Foreskin fibroblast (primary cell): ENCODE measurements at places on chromosomes 5 and 9.

DNA sequence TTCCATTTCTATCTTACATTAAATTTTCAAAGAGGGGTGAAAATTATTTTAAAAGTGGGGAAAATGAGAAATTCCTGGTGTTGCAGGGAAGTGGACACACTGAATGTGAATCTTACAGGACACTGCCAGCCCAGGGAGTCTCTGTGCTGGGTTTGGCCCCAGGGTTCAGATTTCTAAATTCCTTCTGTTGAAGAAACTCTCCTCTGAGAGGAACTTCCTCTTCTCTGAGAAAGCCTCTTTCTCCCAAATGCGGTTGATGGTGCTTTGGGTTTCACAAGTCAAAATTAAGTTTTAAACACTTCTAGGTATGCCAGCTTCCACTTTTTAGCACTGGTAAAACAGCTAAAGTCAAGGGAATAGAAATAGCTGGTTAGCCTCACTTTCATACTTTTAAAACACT lies 317.9 kb upstream of the ITGA1 start:
- no peak for DNase-seq

DNA sequence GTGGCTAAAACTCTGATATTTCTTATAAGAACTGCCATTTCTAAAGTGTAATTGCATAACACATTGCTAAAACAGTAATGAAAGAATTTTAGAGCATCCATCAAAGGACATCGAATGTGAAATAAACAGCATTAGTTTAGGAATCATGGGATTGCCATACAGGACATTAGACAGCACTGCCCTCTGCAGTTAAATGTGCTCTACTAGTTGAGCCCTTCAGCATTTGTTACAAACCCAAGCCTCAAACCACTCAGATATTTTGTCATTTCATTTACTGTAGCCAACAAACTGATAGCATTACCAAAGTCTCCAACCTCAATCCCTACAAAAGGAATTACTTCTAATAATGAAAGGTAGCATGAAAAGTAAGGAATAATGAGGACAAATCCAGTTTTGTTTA lies 116.8 kb upstream of the COX7C start:
- no peak for DNase-seq

- DNase-seq = peak; percentile 5
These were observed 150.3 kb downstream of the CDH18 start for GRCh38 chr5:19837536-19838174.

- no peak for DNase-seq
These were observed 4.8 kb downstream of the ZBED3 start for GRCh38 chr5:77082280-77082679.

DNA sequence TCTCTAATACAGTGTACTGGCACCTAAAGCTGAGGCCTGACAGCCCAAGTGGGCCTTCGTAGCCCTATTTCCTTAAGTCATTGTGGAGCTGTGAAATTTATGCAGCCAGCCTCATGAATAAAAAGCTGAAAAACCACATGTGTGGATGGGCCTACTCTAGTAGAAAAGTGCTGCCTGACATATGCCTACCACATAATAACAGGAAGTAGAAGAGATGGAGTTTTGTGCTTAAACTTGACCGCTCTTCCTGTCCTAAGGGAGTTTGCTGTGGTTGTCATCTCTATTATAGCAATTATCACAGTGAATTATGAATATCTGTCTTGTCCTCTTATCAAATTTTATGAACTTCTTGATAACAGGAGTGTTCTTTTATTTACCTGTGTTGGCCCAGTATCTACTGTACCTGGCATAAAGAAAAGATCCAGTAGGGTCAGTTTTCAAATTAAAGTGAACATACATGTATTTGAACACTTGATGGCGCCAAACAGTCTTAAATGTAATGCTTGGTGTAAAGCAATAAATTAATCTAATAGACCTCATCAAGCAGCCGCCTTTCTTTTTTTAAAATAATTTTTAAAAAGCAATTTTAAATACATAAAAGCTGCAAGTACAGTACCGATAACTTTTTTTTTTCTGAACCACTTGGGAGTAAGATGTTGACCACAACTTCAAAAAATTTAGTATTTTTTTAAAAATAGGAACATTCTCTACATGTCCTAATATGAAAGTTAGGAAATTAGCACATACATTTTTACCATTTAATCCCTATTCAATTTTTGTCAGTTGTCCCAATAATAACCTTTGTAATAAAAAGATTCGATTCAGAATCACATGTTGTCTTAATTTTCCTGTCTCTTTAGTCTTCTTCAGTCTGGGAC lies 51.0 kb downstream of the FKTN start:
- peak; percentile 4 for DNase-seq

DNA sequence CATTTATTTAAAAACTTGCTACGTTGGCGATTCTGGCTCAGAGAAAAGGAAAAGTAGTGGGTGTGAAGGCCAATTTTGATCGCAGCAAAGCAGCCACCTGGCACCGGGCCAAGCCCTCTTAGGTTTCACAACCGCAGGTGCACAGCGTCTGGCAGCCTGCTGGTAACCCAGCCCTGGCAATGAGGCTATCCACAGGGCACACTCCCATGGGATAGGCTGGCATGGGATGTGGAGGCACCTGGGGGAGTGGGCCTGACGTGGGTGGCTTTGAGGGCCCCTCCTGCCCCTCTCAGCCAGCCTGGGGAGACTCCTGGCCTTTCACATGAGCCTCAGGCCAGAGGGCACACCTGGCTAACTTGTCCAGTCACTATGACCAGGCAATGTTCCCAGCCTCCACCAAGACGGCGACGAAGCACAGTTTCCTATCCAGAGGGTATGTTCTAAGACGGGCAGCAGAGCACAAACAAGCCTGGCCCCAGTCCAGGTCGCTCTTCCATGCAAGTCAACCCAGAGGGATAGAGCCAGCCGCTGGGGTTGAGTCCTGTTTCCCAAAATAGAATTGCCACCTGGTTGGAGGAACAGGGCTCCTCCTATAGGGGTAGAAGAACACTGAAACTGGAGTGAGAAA lies 19.0 kb downstream of the CMBL start:
- no peak for DNase-seq

GRCh38 chr9:133729617-133730281 lies 8.4 kb downstream of the SARDH start:
- no peak for DNase-seq

GRCh38 chr5:75723378-75723777 lies 6.1 kb upstream of the POC5 start:
- no peak for DNase-seq

DNA sequence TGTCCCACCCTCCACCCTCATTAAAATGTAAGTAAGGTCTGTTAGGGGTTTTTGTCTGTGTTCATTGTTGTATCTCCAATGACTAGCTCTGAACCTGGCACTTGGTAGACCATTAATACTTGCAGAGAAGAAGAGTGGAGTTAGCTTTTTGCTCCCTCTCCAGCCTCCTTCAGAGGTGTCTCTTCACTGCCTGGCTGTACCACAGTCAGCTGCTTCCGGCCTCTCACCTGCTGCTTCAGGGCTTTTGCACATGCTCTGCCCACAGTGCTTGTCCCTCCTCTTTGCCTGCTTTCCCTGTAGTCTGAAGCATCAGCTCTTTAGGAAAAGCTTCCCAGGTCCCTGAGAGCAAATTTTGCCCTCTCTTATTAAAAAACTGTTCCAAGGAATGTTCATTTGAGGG lies 83.6 kb downstream of the SNX24 start:
- DNase-seq = no peak

- no peak for DNase-seq
These were observed 15.9 kb upstream of the JAK2 start for GRCh38 chr9:4969130-4969529.

GRCh38 chr5:16930496-16930895 lies 5.6 kb downstream of the MYO10 start:
- no peak for DNase-seq

- DNase-seq = peak; percentile 13
These were observed 37.3 kb downstream of the PBX3 start for GRCh38 chr9:125784286-125785049.

GRCh38 chr9:89541798-89542197 lies 43.9 kb upstream of the SEMA4D start:
- no peak for DNase-seq

GRCh38 chr9:17065062-17065461 lies 69.8 kb upstream of the CNTLN start:
- DNase-seq = peak; percentile 22

- DNase-seq = no peak
These were observed 33.6 kb downstream of the SEC61B start for GRCh38 chr9:99255651-99256050.

- DNase-seq = peak; percentile 23
These were observed 341.0 kb downstream of the EBF1 start for GRCh38 chr5:158758675-158759074.

GRCh38 chr5:115815006-115815692 lies 1.3 kb downstream of the CDO1 start:
- peak; percentile 35 for DNase-seq

DNA sequence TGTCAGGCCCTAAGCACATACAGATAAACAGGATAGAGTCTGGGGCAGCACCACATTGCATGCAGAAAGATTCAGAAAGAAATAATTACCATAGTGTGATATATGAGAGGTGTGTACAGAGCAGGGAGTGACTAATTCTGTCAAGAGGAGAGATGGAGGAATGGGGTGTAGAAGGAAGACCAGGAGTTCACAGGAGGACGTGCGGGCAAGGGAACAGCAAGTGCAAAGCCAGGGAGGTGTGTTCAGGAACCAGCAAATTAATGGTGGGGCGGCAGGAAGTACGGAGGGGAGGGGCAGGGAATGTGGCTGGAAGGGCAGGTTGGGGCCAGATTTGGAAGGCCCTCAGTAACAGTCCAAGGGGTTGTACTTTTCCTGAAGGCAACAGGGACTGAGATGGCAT lies 17.4 kb downstream of the EGR1 start:
- DNase-seq = no peak

DNA sequence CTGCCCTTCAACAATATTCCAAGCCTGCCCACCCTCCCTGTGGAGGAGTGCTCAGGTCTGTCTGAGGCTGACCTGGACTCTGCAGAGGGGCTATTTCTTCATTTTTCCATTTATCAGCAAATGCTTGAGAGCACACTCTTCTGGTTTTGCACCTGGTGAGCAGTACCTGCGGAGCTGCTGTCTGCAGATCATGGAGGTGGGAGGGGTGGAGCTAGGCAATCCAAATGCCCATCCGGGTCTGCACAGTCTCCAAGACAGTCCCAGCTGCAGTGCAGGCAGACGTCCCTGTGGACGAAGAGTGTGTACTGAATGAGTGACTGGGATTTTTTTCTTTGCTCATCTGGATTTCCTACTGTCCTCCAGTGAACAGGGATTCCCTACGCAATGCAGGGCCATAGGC lies 239.8 kb downstream of the IRX2 start:
- DNase-seq = no peak

- peak; percentile 52 for DNase-seq
These were observed 220.5 kb downstream of the SLC12A2 start for GRCh38 chr5:128304088-128304487.

DNA sequence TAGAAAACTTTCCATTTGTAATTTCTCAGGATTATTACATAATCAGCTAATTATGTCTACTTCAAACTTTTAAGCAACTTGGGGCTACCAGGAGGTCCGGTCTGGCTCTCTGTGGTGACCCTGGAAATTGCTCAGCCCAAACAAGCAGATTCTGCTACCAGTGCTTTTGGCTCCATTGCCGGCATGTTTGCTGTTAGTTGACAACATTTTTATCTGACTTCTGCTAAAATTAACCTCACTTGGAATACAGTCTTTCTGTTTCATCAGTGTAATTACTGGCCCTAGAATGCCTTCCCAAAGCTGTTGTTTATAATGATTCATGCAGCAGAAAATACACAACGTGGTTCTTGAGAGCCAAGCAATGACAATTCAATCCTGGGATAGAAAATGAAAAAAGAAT lies 38.5 kb upstream of the FAM81B start:
- DNase-seq = no peak

GRCh38 chr9:15229409-15229808 lies 77.6 kb downstream of the TTC39B start:
- DNase-seq = no peak

DNA sequence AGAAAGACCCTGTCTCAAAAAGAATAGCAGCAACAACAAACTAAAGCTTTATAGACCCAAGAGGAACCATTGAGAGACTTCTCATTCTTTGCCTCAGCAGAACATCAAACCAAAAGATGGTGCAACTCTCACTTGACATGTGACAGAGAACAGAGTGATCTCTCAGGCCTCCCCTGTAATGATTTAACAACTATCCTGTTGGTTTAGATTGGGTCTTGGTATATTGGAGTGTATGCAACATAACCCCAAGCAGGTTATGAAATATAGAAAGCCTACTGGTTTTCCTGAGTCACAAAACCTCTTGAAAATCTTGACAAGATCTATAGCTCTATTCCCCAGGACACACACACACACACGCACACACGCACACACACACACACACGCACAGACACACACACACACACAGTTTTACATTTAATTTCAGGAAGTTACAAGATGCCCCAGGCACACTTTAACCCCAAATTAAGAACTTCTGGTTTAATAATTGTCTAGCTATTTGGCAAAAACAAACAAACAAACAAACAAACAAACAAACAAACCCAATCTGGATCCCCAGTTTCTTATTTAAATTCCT lies 6.5 kb upstream of the FGF1 start:
- no peak for DNase-seq

GRCh38 chr5:161498531-161498930 lies 48.0 kb downstream of the GABRB2 start:
- no peak for DNase-seq
